ENCODE measurements at places on chromosomes 3 and 15.

DNA sequence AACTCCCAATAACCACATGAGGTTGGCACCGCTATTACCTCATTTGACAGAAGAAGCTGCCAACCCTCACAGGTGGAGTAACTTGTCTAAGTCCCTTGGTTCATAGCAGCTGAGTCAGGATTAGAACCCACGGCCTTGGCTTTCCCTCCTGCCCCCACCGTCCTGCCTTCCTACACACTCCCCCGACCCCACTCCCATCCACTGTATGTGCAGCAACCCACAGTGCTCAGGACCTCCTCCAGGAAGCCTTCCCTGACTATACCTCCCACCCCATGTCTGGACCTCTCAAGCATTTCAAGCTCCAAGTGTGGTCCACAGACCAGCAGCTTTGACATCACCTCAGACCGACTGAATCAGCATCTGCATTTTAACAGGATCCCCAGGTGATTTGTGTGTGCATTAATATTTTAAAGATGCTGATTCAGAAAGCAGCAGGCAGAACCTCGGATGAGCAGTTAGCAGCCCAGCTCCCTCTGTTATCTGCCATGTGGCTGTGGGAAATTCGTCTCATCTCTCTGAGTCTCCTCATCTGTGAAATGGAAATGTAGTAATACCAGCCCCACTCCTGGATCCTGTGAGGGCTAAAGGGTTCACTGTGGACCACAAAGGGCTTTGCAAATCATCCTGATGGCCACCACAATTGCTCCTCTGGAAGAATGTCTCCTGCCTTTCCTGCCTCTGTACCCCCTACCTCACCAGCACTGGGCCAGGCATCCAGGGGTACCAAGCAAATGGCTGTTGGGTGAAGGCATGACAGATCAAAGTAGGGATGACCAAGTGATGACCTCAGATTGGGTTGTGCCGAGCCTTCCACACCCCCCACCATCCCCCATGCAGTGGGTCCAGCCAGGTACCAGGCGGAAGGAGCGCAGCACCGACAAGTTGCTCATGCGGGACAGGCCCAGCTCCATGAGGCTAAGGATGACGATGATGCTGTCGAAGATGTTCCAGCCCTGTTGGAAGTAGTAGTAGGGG lies 62.7 kb downstream of the SCN5A start:
- no peak for DNase-seq

- no peak for DNase-seq
These were observed 3.5 kb downstream of the RBM15B start for GRCh38 chr3:51394541-51394940.

- no peak for DNase-seq
These were observed 275.2 kb upstream of the CBLB start for GRCh38 chr3:106144030-106144429.

- peak; percentile 84 for DNase-seq
These were observed 5.4 kb downstream of the PCBP4 start for GRCh38 chr3:51961602-51962569.

DNA sequence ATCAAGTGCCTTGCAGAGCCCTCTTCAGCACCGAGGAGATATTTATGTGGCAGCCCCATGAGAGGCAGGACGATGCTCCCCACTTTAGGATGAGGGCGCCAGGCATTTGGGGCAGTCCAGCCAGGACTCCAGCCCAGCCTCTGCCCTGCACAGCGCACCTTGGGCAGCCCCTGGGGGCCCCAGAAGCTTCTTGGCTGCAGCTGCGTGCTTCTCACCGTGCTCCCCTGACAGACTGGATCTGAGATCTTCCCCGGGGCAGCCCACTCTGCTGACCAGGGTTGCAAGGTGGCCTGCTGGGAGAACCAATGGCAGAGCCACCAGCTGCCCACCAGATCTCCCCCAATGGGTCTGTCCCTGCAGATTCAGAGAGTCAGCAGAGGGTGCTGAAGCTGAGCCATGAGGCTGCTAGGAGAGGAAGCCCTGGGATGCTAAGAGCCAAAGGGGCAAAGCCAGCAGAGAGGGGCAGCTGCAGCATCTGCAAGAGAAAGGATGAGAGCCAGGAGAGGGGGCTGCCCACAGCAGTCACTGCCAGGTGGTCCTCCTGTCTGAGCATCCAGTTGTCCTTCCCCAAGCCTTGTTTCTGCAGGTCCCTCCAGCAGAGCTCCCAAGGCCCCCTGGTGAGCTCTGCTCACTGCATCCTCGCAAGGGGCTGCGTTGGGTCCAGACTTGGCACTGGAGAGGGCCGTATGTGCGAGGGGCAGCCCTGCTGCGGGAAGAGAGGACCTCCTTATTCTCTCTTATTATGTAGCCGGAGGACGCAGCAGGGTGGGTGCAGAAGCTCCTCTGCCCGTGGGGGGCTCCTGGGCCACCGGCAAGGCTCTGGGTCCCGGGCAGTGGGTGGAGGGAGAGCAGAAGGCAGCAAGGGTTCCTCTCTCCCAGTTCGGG lies 14.7 kb upstream of the KLF13 start:
- no peak for DNase-seq

All from retinal pigment epithelial cell (primary cell).